NB4 (cell line): ENCODE measurements at places on chromosomes 7 and 10.

- no peak for DNase-seq
Observed at GRCh38 chr7:13725591-13725990, 263.9 kb downstream of the ETV1 start.

- peak; percentile 30 for DNase-seq
Observed at GRCh38 chr7:36203071-36203790, 50.2 kb downstream of the EEPD1 start.

GRCh38 chr7:151857412-151857811, 19.5 kb downstream of the PRKAG2 start:
- DNase-seq: no peak

GRCh38 chr7:98116656-98117461, 10.2 kb downstream of the LMTK2 start:
- no peak for DNase-seq

DNA sequence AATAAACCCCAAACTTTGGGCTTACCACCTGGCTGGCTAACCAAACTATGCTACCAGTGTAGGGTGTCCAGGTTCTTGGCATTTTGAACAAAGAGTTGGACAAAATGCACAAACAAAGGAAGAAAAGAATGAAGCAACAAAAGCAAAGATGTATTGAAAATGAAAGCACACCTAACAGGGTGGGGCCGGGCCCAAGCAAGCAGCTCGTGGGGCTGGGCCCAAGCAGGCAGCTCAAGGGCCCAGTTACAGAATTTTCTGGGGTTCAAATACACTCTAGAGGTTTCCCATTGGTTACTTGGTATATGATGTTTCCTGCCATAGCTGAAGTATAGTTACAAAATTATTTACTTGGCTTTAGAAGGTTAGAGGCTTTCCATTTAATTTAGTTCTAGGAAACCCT, 15.7 kb downstream of the ACADSB start:
- DNase-seq: no peak

DNA sequence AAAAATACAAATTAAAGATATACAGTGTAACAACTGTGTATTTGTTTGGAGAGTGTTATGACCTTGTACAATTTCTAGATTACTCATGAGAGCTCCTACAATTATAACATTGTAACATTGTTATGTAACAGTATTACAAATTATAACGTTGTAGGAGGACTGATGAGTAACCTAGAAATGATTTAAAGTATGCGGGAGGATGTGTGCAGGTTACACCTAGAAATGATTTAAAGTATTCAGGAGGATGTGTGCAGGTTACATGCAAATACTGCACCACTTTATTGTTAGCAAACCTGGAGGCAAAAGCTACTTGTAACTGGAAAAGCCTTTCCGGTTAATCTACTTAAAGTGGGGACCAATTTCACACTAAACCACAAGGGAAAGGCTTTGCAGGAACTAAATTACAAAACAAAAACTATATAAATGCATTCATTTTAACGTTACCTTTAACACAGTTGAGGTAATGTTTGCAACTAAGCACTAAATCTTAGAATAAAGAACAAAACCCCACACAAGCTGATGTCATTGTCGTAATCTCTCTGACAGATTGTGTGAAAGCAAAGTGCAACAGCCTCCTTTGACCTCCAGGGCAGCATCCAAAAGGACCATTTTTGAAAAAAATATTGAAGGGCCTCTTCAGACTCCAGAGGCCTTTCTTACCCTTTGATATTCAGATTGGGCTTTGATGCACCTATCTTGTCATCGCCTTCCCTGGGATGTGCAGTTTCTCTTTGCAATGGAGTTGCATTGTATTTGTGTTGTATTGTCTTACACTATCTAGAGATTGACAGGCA, 522.1 kb upstream of the FOXK1 start:
- no peak for DNase-seq

DNA sequence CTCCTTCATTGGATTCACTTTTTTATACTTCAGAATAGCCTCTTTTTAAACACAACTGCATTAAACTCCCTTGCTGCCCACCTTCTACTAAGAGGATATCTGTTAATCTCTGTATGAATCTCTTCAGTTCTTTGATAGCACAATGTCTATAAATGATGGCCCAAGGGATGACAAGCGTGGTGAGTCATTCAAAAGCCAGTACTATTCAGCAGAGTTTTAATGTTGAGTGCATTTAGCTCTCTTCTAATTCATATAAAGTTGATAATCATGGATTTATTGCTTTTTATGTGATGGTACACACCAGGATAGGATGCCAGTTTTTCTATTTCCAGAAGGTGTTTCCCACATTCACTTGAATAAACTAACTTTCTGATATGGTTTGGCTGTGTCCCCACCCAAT, 57.4 kb upstream of the HECTD2 start:
- DNase-seq: no peak

GRCh38 chr7:142451296-142451695, 193.4 kb upstream of the PRSS58 start:
- DNase-seq: no peak

DNA sequence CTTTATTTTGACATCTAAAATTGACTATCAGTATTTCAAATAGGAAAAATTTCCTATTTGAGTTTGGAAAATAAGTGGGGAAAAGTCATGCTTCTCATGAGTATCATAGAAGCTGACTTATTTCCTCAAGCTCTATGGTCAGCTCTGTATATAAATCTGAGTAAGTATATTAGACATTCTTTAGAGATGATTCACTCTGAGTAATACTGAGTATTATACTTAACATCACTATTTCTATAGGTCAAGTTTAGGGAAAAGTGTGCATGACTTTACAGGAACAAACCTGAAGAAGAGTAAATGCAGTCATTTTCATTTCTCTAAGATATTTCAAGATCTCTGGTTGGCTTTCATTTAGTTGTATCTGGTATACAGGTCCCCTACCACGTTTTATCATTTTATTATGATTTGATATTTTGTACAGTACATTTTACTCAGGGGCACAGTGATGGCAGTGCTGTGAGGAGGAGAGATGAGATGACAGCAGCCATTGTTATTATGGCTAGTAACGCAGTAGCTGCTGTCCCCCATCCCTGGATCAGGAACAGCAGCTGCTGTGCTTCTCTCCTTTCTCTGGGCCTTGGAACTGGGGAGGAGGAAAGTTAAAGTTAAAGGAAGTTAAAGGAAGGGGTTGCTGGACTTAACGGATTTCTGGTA, 15.2 kb downstream of the SND1 start:
- DNase-seq: no peak

- DNase-seq: no peak
Observed at GRCh38 chr10:119406601-119407253, 135.8 kb downstream of the RGS10 start.

GRCh38 chr7:65980478-65981250, 1.3 kb downstream of the GUSB start:
- peak; percentile 90 for DNase-seq

GRCh38 chr10:87928996-87929395, 65.6 kb downstream of the PTEN start:
- DNase-seq: no peak

- DNase-seq: no peak
Observed at GRCh38 chr10:80468806-80469421, 14.8 kb downstream of the TSPAN14 start.

DNA sequence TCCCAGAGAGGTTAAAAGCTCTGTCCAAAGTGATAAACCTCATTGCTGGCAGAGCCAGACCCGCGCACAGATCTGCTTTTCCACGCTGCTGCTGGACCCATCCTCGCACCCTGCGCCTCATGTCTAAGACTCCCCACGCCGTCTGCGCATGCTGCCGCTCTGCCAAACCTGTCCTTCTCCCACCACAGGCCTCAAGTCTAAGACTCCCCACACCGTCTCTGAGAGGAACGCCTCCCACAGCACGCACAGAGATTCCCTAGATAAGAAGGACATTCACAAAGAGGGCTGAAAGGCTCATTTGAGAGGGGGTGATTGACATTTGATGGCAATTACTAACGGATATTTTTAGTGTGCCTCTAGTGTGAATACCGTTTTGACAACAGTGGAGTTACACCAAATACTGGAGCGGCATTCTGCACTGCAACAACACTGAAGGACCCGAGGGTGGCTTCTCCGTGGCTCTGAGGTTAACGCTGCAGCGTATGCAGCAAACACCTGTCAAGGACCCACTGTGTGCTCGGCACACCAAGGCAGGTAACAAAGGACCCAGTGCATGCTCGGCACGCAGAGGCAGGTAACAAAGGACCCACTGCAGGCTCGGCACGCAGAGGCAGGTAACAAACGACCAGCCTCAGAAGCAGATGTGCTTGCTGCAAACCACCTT, 231.4 kb downstream of the DNAJB6 start:
- DNase-seq: peak; percentile 54

GRCh38 chr7:29467193-29467926, 96.3 kb upstream of the PRR15 start:
- no peak for DNase-seq

- no peak for DNase-seq
Observed at GRCh38 chr10:95408983-95409873, 118.4 kb upstream of the PDLIM1 start.

DNA sequence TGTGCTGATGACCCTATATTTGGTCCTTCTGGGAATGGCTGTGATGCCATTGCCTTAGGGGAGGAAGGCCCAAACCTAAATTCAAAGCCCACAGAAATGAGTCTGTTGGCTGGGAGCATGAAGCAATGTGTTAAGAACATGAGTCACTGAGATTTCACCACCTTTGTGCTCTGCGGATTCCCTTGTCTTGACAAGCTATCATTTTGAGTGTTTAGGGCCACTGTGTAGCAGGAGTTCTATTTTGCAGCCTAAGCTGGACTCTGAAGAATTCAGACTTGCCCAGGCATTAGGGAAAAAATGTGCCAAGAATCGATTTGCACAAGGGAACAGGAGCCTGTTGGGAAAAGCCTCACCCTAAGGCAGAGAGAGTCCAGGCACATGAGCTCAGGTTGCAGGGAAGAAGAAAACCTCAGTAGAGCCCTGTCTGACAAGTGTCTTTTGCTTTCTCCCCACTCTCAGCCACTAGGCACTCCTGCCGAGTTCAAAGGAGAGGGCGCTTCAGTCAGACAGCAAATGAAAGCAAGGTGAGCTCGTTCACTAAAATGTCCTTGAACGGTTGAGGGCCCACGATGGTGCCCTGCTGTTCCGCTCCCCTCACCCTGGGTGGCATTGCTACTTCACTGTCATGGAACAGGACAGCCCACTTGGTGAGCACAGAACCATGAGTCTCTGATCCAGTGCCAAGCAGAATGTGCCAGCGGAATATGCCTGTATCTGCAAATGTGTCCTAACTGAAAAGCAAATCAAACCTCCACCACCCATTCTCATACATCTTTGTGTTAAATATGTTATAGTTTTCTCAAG, 93.6 kb downstream of the PRLHR start:
- DNase-seq: peak; percentile 83

DNA sequence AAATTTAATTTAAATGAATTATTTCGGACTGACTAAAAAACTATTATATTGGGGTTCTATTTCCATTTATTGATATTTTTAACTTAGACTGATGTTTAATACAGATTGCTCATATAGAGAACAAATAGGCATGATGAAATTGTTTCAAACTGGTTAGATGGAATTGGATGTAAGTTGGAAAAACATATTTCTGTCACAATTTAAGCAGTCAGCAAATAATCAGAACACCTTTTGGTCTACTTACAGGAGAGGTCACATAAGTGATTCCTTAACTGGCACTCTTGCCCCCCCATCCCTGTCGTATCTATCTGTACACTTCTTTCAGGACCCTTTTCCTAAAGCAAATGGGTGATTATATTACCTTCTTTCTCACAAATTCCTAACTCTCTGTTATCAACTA, 138.4 kb downstream of the PLXDC2 start:
- DNase-seq: no peak

- no peak for DNase-seq
Observed at GRCh38 chr10:63365976-63366765, 99.6 kb downstream of the JMJD1C start.

DNA sequence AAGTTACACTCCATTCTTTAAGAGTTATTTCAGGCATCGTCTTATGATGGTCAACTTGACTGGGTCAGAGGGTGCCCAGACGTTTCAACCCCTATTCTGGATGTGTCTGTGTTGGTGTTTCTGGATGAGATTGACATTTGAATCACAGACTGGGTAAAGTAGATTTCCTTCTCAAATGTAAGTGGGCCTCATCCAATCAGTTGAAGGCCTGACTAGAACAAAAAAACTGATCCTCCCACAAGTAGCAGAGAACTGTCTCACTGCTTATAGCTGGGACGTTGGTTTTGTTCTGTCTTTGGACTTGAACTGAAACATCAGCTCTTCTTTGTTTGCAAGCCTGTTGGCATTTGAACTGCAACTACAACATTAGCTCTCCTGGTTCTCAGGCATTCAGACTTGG, 76.3 kb upstream of the LYZL1 start:
- no peak for DNase-seq

- DNase-seq: no peak
Observed at GRCh38 chr7:633381-634018, 93.0 kb upstream of the DNAAF5 start.

GRCh38 chr10:73246646-73247508, at the start of gene DNAJC9:
DNAJC9 (minus strand) TSS chr10:73247255; CDS start chr10:73247189, 66 bp downstream.
- DNase-seq: peak; percentile 99

GRCh38 chr10:44651834-44652233, 259.3 kb upstream of the TMEM72 start:
- no peak for DNase-seq

GRCh38 chr10:113071446-113071845, 121.4 kb downstream of the TCF7L2 start:
- no peak for DNase-seq

DNA sequence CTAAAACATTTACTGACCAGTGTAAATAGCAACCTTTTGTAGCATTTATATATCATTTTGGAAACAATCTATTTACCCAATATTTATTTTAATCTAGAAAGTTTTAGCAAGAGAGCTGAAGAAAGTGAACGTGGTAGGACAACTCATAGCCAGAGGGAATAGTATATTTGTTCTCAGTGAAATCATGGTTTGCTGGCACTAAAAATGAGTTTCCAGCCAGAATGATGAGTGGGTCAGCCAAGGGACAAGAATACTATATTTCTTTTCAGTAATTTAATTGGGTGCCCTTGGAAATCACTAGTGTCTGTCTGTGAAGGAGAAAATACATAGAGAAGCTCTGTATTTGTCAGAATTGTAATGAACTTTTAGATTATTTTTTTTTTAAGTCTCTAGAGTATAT, 74.9 kb downstream of the MINPP1 start:
- DNase-seq: no peak

DNA sequence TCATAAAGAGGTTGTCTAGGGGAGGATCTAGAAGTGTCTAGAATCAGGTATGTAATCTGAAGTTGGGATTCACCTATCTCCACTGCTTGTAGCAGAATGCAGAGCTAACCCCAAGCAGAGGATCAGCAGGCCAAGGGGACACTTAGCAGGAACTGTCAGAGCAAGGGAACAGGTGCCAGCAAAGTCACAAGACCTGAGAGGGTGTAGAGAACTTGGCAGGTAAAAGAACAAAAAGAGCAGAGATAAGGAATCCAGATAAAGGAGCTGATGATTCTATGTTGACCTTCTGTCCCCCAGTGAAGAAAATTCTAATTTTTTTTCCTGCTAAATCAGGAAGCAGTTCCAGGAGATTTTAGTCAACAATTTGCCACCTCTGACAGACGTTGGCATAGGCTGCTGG, 91.4 kb upstream of the CCDC71L start:
- no peak for DNase-seq
